ENCODE measurements at places on chromosomes 7 and 10.

DNA sequence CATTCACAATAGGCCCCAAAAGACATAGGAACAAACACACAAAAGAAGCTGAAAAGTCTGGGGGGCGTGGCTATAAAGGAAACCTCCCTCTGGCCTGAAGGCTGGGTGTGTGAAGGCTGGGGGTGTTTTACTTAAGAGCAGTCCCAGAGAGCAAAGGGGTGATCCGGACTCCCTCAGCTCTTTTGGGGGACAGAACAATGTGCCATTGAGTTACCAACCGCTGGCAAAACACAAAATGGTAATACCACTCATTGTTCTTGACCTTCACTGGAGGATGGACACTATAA, 189.0 kb downstream of the COBL start:
- DNase-seq: no peak

- no peak for DNase-seq
These were observed 84.8 kb downstream of the PLXNA4 start for GRCh38 chr7:132491391-132491945.

GRCh38 chr10:89092981-89093380, 102.4 kb downstream of the FAS start:
- DNase-seq: no peak

DNA sequence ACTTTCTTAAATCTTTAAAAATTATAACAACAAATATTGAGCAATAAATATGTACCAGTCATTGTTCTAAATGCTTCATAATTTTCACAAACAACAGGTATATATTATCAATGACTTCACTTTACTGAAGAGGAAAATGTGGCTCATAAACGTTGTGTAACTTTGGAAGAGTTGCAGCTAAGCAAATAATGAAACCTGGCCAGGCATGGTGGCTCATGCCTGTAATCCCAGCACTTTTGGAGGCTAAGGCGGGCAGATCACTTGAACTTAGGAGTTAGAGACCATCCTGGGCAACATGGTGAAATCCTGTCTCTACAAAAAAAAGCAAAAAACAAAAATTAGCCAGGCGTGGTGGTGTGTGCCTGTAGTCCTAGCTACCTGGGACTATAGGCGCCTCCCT, 71.9 kb upstream of the AMPH start:
- DNase-seq: no peak

- no peak for DNase-seq
These were observed 1.5 kb upstream of the SKIDA1 start for GRCh38 chr10:21526860-21527597.

DNA sequence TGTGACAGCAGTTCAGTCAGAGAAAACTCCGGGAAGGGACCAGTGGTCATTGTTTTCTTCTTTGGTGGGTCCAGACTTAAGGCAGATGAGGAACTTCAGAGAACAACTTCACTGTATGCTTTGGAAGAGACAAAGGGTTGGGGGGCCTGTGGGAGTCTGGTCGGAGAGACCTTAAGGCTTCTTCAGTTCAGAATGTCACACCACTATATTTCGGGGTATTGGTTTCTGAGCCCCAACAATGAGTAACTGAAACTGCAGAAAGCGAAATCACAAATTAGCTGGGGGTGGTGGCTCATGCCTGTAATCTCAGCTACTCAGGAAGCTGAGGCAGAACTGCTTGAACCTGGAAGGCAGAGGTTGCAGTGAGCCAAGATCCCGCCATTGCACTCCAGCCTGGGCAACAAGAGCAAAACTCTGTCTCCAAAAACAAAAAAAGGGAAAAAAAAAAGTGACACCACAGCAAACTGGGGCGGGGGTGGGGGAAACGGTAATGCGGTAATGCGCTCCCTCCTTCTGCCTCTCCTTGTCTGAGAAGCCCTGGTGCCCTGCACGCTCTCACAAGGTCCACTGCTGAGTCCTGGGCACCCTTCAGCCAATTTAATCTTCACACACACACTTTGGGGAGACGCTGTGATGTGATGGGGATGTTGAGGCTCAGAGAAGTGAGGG, 2.2 kb upstream of the ADIRF start:
- DNase-seq: no peak

- no peak for DNase-seq
These were observed 164.3 kb downstream of the NRF1 start for GRCh38 chr7:129775695-129776361.
